Islet precursor cell (in vitro differentiated cells): ENCODE measurements at places on chromosomes 1 and 21.

DNA sequence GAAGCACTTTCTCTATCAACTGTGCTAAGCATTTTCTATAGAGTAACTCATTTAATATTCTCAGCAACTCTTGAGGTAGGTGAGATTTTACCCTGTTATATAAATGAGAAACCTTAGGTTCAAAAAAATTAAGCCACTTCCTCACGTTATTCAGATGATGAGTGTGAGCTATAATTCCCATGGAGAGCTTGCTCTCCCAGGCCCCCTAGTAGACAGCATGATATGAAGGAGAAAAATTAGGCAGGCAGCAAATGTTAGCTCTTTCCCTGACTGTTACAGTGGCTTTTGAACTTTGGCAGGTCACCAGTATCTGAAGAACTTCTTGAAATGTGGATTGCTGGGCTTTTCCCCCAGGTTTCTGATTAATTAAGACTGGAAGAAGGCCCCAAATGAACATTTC is 753.1 kb downstream of the NCAM2 start:
- DNase-seq: no peak

GRCh38 chr1:222769971-222770620 is 33.1 kb downstream of the FAM177B start:
- DNase-seq: no peak

- no peak for DNase-seq
Observed at GRCh38 chr1:23188434-23188884, 19.8 kb upstream of the LUZP1 start.

- no peak for DNase-seq
Observed at GRCh38 chr1:218867941-218868626, 305.6 kb upstream of the LYPLAL1 start.

DNA sequence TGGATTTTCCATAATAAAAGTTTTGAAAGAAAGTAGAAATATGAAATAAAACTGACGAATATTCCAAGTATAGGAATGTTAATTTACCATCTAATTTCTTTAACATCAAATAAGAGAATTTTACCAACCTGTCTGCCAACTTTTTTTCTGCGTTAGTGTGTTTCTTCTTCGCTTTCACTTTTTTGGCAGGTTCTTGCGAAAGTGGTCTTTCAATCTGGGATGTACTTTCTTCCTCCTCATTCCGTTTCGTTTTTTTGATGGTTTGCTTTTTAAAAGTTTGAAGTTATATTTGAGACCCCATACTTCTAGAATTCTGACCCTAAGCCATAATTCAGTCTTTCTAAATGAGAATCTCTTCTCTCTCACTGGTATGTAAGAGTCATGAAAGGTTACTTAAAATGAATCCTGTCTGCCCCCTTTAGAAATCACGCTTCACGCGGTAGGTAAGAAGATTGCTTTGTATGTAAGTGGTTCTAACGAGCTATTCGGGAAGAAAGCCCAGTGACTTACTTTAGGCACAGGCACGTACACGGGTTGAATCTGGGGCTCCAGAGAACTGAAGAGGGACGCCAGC is 580 bp downstream of the RBM34 start:
- DNase-seq: no peak

- no peak for DNase-seq
Observed at GRCh38 chr1:89724369-89725010, 91.6 kb downstream of the LRRC8C start.

DNA sequence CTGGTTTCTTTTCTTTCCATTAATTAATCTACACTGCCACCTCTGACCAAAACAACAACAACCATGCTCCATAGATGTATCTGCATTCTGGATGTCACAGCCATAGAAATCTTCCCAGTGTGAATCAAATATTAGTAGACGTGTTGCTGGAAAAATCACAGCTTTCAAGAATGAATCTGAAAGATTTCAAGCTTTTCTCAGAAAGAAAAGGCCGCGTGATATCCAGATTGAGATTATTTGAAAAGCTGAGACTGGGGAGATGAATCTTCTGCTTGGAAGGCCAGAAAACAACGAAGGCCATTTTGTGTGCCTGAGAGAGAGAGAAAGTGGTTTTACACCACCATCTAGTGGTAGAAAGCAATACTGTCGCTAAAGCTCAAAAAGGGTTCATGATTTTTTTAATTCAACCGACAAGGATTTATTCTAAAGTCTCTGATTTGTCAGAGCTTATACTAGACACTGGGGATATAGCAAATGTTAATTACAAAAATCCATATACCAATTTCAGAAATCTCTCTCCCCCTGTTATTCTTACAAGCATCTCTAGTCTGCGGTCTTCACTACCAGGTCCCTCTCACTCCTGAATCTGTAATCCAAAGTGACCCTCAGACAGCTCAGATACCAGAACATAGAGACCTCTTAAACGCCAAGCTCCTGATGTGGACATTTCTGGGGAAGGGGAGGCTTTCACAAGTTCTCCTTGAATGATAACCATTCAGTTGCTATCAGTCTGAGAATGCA is 87.5 kb upstream of the SGIP1 start:
- no peak for DNase-seq

DNA sequence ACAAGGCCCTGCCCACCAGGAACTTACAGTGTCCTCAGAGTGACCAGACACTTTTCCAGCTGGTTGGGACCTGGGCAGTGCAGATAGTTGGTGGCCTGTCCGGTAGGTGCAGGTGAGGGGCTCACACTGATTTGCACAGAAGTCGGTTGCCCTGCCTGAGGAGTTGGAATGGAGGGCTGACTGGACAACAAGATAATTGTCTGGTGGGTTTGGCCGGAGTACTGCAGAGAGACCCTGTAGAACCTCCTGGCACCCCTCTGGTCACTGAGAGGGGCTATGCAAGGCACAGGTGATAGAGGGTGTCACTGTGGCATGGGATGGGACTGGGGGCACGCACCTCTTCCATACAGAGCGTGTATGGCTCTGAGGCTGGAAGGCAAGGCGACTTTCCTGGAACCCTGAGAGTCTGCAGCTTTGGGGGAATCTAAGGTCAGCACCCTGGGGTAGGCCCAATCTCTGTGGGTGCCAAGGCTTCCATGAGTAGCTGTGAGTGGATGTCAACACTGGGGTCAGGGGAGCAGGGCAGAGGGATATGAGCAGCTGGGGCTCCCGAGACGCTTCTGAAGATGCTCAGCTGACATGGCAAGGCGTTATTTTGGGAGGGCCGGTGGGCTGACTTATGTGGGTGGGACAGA is 7.6 kb upstream of the PLA2G2D start:
- DNase-seq: peak; percentile 28

DNA sequence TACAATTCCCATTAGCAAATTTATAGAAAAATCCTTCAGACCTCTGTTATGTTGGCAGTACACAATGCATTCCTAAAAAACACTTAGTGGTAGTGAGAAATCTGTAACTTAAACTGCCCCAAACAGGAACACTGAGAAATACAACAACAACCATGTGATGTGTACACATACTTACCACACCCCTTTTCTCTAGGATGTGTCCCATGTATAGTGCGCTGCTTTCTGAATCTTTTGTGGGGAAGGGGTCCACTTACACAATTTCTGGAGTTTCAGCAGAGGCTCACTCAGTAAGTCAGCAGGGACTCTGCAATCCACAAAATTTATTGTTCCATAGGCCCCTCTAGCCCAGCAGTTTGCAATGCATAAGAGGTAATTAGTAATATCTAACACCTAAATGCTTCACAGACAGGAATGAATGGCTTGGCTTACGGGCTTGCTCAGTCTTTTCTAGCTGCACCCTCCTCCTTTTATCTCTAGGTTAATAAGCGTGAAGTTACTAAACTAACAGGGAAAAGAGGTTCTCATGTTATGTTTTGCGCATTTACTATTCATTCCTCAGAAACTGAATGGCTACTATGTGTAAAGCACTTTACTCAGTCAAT is 115.2 kb downstream of the TGFBR3 start:
- no peak for DNase-seq

DNA sequence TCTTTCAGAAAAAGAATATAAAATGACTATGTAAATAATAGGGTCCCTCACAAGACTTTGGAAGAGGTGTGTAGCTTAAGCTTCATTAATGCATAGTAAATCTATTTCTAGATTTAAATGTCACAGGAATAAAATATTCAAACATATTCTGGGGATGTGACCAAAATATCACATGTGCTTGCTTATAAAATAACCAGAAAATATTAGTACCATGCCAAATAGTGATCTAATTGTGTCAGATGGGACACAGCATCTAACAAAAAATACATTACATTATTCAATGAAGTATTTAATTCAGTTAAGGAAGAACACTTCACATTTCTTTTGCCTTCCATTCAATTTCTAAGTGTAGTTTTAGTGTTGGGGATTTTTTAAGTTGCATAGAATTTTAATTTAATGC is 179.5 kb downstream of the LRRC40 start:
- no peak for DNase-seq

GRCh38 chr1:66271904-66272254 is 262.1 kb upstream of the SGIP1 start:
- DNase-seq: peak; percentile 68

DNA sequence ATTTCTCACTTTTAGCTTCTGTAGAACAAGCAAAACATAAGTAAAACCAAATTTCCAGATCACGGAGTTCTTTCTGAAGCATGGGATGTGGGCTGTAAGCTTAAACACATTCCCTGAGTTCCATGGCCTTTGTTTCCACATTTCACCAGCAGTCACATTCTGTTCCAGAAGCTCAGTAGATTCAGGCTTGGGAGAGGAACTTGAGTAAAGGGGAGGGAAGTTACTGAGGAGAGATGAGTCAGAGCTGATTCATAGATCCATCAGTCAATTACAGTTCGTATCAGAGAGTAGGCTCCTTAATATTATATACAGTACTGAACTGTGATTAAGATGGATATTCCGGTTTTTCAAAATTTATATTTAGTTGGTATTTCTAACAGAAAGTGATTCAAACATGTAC is 614.3 kb downstream of the NCAM2 start:
- peak; percentile 71 for DNase-seq

GRCh38 chr1:231639819-231640218 is 13.2 kb downstream of the DISC1 start:
- DNase-seq: no peak
